ENCODE measurements at places on chromosomes 5 and 9. TPM values are rescaled to one million over a fixed set of nuclear protein-coding genes. Genes with fewer than 3 reads are reported as not detected.
A peak's percentile ranks its signal among the peaks of the same experiment; 100 is the strongest.

- DNase-seq, result no peak
Observed at GRCh38 chr9:93061791-93062763, 3.6 kb downstream of the SUSD3 start.

DNA sequence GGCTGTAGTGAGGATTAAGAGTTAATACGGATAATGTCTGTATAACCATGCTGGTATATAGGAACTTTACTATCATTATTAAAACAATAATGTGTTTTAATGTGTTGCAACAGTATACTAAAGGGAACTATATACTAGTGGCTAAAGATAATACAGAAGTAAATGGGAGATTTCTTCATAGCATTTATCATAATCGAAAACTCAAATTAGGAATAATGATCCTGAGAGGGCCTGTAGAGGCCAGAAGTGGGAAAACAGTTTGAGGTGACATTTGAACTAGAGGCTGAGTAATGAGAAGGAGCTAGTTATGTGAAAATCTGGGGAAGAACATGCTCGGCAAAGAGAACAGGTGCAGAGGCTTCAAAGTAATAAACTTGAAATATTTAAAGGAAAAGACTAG lies 2.9 kb downstream of the TCERG1 start:
- no peak for DNase-seq

DNA sequence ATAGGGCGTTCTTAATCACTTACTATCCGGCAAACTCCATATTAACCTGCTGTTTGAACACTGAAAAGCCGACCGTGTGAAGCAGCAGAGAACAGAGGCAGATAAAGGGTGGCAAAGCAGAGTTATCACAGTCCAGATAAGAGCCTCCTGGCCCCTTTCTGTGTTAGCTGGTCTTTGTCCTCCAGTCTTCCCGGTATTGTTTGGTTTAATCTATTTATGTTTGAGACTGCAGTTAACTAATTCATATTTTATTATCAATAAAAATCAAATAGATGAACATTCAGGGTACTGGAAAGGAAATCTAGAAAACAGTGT lies 6.0 kb upstream of the HTR4 start:
- no peak for DNase-seq

- DNase-seq, result no peak
Observed at GRCh38 chr5:176170084-176170483, 68.1 kb upstream of the SIMC1 start.

DNA sequence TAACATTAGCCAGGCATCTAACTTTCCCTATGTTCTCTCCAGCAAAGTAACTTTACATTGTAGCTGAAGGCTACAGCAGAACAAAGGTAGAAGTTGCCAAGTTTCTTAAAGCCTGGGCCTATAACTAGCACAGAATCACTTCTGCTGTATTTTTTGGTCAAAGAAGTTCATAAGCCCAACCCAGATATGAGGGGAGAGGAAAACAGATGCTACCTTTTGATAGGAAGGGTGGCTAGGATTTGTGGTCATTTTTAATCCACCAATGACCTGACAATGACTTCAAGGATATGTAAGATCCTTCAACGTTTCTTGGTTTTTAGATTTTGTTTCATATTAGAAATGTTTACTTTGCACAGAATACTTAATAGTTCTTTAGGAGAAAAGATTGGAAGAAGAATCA lies 64.2 kb upstream of the RANBP3L start:
- no peak for DNase-seq

GRCh38 chr5:173839117-173839713 lies 48.9 kb upstream of the CPEB4 start:
- DNase-seq, result no peak

GRCh38 chr9:126558051-126558665 lies 55.6 kb upstream of the LMX1B start:
- DNase-seq, result peak; percentile 29

- no peak for DNase-seq
Observed at GRCh38 chr5:160274483-160274931, 37.9 kb downstream of the CCNJL start.

DNA sequence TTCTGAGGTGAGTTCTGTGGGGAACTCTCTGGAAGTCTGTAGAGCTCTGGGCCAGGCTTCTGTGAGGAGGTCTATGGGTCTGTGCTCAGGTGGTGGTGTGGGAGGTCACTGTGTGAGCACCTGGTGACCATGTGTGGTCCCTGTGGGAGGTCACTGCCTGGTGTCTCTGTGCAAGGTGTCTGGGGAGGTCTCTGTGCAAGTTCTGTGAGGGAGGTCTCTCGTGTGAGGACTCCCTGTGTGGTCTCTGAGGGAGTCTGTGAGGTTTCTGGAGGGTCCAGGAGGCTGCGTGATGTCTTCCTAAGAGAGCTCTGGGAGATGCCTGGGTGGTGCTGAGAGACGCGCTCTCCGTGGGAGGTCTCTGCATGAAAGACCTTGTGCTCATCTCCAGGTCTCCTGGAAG lies 6.0 kb upstream of the SPATA31E1 start:
- no peak for DNase-seq

DNA sequence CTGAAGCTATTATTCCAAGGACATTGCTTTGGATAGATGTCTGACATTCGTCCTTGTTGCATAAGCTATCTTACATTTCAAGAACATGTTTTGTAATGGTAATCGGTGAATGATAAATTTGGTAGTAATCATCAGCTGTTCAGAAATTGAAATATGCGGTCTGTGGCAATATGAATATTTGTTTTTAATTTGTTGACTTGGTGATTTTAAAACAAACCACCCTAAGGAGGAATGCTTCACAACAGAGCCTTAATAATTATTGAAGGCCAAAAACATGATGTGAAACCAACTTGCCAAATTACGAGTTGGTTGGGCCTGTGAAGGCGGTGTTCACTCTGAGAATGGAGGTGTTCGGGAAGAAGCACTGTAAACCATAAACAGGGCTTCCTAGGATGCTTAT lies 149.7 kb upstream of the TUT7 start:
- no peak for DNase-seq

DNA sequence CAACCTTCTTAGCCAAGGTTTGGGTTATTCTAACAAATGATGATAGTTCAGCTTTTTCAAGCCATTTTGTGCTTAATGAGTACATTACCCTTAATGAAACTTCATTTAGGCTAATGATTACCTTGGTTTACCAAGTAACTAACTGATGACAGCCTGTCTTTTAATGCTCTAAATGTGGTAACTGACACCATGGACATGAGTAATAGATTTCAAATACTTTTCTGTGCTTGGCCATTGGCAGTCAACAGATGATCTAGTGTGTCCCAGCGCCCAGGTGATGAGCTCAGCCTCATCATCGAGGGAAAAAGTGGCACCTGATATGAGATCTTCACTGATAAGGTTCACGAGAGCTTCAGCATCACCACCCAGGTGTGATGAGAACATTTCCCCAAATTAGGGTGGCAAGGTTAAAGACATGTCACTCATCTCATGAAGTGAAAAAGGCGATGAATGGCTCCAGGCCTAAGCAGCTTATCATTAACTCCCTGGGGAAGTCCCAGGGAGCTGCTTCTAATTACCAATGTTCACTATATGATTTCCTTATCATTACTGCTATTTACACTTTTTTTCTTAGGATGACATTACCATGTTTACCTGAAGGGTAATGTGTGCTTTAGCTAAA lies 296.0 kb downstream of the SPOCK1 start:
- no peak for DNase-seq

GRCh38 chr5:149878371-149878770 lies 66.2 kb downstream of the PDE6A start:
- no peak for DNase-seq

- peak; percentile 52 for DNase-seq
Observed at GRCh38 chr5:16727755-16728325, 111.0 kb upstream of the RETREG1 start.

GRCh38 chr5:124887223-124887622 lies 140.8 kb upstream of the ZNF608 start:
- no peak for DNase-seq

DNA sequence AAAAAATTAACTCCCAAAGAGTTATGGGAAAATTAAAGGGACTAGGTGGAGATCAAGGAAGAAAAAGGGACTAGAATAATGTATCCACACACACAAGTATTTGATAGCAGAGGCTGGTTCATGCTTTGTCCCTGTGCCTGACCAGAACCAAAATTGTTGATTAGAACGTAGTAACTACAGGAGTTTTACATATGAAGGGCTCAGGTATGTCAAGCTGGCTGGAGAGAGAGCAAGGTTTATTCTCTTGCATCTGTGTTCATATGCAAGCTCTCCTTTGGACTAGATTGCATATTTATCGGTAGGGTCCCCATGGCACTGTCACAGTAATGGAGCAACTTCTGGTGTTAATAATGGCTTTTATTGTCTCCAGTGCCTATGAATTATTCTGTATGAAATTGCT lies 239.9 kb upstream of the TRPM3 start:
- no peak for DNase-seq

- no peak for DNase-seq
Observed at GRCh38 chr5:151062405-151063141, 18.3 kb downstream of the TNIP1 start.

DNA sequence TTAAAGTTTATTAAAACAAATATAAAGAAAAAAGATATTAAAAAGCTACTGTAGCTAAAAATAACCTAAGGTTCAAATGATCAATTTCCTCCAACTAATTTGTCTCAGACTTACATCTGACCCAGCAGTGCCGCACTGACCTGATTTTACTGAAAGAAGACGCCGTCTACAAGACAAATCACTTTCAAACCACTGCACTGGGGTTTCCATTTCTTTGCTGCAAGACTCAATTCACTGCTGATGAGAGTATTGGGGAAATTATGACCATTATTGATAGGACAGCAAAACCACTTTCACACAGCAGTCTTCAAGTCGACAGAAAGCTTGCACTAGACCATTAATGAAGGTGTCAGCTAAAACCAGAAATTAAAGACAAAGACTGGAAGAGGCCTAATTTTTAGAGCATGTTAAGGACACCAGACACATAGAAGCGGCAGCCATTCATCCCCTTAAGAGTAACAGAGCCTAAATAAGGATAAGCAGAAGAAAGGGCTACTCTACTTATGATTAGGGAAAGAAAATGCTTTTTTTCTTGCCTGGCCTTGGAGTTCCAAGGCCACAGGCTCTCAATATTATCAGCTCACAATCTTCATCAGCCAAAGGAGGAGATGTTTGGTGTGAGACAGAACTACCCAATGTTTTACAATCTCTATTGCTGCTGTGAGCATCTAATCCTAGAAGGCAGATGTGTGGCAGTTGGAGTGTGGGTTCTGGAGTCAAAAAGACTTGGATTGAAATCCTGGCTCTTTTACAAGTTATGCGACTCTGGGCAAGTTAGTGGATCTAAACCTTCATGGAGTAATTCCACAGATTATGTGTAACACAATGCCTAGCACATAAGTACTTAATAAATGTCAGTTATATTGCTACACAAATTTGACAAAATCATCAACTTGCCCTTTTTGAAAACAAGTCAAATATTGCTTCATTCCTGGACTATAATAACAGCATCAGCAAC lies 190.7 kb downstream of the MAPKAP1 start:
- DNase-seq, result no peak

GRCh38 chr5:141363952-141364660 lies at the start of gene PCDHGA5:
Gene PCDHGA5, plus strand, starts transcription at chr5:141364162. Its CDS starts 169 bp downstream, at chr5:141364331.
- DNase-seq, result no peak

DNA sequence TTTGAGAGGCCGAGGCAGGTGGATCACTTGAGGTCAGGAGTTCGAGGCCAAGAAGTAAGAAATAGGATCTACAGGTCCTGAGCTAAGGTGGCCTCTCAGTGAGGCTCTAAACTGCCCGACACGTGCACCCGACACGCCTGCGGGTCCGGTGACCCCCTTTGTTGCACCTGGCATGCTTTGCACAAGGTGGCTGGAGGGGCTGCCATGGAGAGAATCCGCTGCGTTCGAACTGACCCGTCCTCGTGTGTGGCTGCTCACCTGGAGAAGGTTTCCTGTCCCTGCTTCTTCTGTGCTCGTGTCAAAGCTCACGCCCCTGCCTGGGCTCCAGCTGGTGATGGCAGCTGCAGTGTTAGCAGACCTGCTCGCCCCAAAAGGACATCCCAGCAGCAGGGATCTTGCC lies 5.7 kb upstream of the OLFM1 start:
- DNase-seq, result no peak

DNA sequence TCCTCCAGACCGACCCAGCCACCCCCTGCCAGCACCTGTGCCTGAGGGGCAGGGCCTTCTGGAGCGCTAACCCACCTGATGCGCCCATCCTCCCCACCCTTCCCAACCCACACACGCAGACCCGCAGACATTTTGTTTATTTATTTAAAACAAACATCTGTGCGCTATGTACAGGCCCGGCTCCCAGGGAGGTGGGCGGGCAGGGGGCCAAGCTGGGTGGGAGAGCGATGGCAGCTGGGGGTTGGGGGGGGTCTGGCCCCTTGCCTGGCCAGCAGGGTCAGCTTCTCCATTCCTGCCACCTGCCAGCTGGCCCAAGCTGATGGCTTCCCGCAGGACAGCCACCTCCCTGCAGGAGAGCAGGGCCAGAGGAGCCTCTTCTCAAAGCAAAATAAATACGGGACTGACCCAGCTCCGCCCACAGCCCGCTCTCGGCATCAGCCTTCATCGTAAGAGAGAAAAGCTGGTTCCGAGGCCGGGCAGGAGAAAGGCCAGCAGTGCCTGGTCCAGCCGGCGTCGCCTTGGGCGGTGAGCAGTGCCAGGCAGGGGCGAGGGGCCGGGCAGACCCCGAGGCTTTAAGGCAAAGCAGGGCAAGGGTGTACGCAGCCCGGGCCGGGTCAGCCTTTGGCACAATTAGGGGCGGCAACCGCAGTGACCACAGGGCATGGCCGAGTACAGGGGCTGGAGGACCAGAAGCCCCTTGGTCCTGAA lies 10.9 kb upstream of the CLIC3 start:
- peak; percentile 31 for DNase-seq

- DNase-seq, result no peak
Observed at GRCh38 chr5:136957428-136957827, 541.7 kb downstream of the SPOCK1 start.

DNA sequence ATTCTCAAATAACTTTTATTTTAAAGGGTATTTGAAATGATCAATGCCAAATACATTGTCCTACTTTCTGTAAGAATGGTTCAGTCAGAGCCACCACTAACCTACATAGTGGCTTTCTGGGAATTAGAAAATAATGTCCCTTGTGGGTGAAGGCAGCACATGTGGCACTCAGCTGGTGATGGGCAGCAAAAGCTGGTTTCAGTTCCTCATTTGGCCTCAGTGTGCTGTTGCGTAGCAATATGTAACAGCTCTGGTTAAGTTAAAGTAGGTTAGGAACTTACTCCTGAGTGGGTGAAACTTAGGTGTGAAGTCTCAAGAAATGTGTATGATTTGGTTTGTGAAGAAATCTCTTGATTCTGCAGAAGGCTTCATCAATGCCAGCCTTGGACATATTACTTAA lies 99.6 kb upstream of the SPEF2 start:
- DNase-seq, result no peak

GRCh38 chr5:139383275-139383992 lies at the start of gene SLC23A1:
Gene SLC23A1, minus strand, starts transcription at chr5:139383297. Its CDS starts 44 bp downstream, at chr5:139383253.
- peak; percentile 53 for DNase-seq

MAST4 gene
- total RNA-seq, result 5.8 TPM

HARS1 gene
- total RNA-seq, result 56.4 TPM

PTGES gene
- total RNA-seq, result 16.0 TPM

GABRA6 gene
- total RNA-seq, result not detected

CYLC2 gene
- total RNA-seq, result not detected

OTP gene
- not detected for total RNA-seq

IFNA13 gene
- not detected for total RNA-seq

ATP6V1G1 gene
- 123 TPM for total RNA-seq

ZNF366 gene
- total RNA-seq, result under 0.01 TPM

ASS1 gene
- total RNA-seq, result 88.3 TPM

CFAP157 gene
- total RNA-seq, result under 0.01 TPM

IL33 gene
- total RNA-seq, result 7.3 TPM

ROR2 gene
- total RNA-seq, result 5.2 TPM

SLF1 gene
- 16.0 TPM for total RNA-seq

SPINK7 gene
- total RNA-seq, result not detected

ZNG1C gene
- total RNA-seq, result 21.6 TPM

HTR4 gene
- total RNA-seq, result not detected

IL13 gene
- total RNA-seq, result not detected

All from fibroblast of villous mesenchyme (primary cell).